HAP-1 (cell line): ENCODE measurements at places on chromosomes 4 and X.

- DNase-seq: no peak
Measured at GRCh38 chr4:149403081-149403480, 412.6 kb downstream of the IQCM start.

DNA sequence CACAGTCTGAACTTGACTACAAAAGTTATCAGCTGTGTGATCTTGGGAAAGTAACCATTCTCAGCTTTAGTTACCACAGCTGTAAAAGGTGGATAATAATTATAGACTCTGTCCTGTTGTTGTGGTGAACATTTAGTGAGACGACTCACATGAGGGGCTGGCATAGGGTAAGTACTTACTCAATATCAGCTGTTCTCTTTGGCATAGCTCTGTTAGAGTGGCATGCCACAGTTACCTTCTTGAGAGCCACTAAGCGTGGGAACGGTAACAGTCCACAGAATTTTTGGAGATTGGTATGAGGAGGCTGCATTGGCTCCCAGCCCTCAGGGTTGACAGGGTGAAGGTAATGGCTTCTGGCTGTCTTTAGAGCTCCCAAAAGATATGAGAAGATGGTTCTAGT lies 13.2 kb upstream of the HAND2 start:
- DNase-seq: no peak

- no peak for DNase-seq
Measured at GRCh38 chr4:76601791-76602190, 166.8 kb downstream of the SHROOM3 start.

DNA sequence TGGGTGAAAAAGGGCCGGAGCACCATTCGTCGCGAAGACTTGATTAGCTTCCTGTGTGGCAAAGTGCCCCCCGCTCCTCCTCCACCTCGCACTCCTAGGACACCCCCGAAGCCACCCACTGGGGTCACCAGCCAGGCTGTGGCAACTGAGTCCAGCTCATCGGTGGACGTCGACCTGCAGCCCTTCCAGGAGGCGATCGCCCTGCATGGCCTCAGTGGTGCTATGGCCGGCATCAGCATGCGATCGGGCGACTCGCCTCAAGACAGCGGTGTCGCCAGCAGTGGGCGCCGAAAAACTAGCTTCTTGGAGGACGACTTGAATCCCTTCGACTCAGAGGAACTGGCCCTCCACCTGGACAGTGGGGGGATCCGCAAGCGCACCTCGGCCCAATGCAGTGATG lies 126.8 kb upstream of the CXorf66 start:
- no peak for DNase-seq

DNA sequence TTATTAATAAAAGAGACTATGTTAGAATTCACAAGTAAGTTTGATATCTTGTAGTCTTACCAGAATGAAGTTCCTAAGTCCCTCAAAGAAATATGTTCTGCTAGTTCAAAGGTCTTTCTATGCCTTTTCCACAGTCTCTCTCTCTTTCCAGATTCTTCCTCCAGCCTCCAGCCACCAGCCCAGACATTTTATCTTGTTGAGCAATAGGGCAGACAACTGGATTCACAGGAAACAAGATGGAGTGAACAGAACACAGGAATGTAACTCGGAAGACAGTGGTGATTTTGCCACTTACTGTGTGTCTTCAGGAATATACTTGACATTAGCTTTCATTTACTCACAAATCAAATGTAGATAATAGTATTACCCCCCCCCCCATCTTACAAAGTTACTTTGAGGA lies 17.1 kb upstream of the CPEB2 start:
- no peak for DNase-seq

DNA sequence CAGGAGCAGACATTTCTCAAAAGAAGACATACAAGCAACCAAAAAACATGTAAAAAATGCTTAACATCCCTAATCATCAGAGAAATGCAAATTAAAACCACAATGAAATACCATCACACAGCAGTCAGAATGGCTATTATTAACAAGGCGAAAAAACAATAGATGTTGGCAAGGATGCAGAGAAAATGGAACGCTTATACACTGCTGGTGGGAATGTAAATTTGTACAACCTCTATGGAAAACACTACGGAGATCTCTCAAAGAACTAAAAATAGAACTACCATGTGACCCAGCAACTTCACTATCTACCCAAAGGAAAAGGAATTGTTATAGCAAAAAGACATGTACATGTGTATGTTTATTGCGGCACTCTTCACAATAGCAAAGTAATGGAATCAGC lies 71.5 kb downstream of the PPP4R3C start:
- DNase-seq: no peak

- no peak for DNase-seq
Measured at GRCh38 chr4:99404595-99405287, 30.4 kb downstream of the ADH7 start.

DNA sequence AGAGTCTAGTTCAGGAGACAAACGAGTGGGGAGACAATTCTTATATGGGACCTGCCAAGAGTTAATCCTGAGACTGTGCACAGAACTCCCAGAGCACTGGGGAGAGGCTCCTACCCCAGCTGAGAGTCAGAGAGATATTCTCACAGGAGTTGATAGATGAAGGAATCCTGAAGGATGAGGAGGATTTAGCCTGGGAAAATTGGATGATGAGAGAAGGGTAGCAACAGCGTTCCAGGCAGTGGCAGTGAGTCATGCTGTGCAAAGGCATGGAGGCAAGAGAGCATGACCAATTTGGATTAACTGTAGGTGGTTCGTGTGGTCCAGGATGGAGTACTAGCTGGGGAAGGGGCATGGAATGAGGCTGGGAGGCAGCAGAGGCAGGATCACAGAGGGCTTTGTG lies 318.6 kb downstream of the LDB2 start:
- no peak for DNase-seq

DNA sequence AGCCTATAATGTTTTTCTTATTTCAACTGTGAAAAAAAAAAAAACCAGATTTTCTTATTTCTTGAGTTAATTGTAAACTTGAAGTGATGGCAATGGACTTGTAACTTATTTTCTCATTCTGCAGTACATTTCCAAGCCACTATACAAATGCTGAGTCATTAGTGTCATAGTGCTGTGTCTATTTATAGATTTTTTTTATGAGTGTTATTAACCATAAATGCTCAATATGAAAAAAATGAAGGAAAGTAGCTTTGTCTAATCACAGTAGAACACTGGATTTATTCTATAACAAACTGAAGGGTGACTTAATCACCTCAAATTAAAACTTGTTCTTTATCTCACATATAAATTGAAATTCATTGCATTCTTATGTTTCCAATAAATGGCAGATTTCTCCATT lies 718.6 kb downstream of the CCSER1 start:
- DNase-seq: no peak

GRCh38 chr4:53815281-53815680 lies 224.0 kb upstream of the LNX1 start:
- no peak for DNase-seq

GRCh38 chr4:46123913-46124755 lies at the start of gene GABRG1:
Gene GABRG1, minus strand, starts transcription at chr4:46124054. Its CDS starts 141 bp downstream, at chr4:46123913.
- no peak for DNase-seq

- DNase-seq: no peak
Measured at GRCh38 chrX:111322231-111322855, 52.1 kb upstream of the CAPN6 start.

DNA sequence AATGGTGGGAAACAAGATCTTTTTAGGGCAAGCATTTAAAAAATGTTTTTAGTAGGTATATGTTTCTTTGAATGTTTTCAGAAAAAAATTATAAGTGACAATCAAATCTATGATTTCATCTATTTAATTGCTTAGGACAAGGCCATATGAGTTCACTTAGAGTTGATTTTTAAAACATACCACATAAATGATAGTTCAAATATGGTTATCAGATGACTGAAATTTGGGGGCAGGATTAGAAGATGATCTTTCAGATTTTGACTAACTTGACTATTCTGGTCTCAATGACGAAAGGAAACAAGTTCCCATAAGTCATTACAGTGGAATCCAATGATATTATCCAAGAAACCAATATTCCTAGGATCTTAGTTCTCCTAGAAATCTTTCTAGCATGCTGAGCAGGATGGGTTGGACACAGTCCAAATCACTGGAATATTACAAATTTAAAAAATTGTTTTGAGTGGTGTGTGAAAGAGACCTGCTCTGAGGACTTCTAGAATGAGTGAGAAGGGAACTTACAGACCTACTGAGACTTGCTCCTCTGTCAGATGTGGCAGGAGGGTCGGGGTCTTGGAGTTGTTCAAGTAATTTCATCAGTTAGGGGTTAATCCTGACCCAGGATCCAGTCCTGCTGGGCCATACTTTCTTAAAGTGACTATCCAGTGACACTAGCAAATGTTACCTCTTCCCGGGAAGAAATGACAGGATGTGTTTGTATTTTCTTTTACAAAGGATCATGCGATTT lies 20.0 kb downstream of the RHOH start:
- no peak for DNase-seq

DNA sequence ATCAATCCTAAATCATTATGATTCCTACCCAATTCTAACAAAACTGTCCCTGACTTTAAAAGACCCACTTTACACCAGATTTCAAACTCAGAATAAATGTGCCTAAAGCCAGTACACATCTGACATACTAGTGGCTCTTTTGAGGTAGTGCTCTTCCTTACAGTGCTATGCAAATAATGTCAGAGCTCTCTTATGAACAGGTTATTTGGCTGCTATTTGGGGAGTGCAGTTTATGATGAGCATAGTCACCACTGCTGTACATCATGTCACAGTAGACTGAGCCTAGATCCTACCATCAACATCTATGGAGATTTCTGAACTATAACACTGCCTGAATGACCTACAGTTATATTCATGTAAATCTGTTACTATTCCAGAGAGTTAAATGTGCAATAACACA lies 50.4 kb upstream of the PAGE5 start:
- DNase-seq: no peak

- DNase-seq: no peak
Measured at GRCh38 chr4:156568484-156568883, 403.1 kb downstream of the PDGFC start.

GRCh38 chrX:134144231-134144630 lies 92.8 kb upstream of the CCDC160 start:
- peak; percentile 73 for DNase-seq

DNA sequence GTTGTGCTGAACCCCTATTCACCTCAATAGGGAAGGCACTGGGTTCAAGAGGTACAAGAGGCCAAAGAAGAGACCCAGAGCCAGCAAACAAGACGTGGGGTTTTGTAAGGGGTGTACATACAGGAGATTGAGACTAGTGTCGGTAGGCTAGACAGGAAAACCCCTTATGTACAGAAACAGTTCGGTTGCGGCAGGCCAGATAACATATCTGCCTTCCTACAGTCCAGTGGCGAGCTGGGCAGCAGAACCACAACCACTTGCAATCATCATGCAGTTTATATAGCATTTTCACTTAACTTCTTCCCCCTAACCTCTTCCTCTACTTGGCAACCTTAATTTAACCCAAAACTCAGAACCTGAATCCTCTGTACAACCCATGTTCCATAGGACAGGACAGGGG lies 422.2 kb downstream of the PDHA2 start:
- no peak for DNase-seq

GRCh38 chr4:35493977-35494376 lies 750.3 kb downstream of the ARAP2 start:
- no peak for DNase-seq

- DNase-seq: no peak
Measured at GRCh38 chr4:110359076-110359475, 116.9 kb upstream of the ENPEP start.
